ENCODE measurements at places on chromosomes 1 and 21.

DNA sequence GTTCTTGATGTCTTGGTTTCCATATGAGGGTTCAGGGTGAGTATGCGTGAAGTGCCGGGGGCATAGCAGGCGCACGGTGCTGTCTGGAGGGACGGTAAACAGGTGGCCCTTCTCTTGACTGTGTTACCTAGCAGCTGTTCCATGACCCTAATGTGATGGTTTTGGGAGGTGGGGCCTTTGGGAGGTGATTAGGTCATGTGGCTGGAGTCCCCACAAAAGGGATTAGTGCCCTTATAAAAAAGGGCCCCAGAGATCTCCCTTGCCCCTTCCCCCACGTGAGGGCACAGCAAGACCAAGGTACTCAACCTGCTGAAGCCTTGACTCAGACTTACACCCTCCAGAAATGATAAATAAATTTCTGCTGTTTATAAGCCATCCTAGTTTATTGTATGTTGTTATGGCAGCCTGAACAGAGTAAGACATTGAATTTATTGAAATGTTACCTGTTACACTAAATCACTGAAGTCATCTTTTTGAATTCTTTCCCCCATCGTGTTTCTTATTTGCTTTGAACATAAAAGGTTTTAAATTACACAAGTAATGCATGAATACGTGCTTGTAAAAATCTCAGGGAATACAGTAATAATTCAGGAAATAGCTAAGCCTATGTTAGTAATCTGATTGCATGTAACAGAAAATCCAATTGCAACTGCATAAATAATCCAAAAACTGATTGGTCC is 15.6 kb downstream of the TRAPPC10 start:
- DNase-seq: no peak

- no peak for DNase-seq
Measured at GRCh38 chr1:224080115-224080774, 33.7 kb upstream of the FBXO28 start.

- DNase-seq: peak; percentile 40
Measured at GRCh38 chr1:24111996-24112779, at the start of gene MYOM3. TSS of gene MYOM3 (minus strand) at chr1:24112135. CDS start at chr1:24108636, 3,499 bp downstream.

GRCh38 chr1:161071886-161072371 is 2.2 kb upstream of the ARHGAP30 start:
- DNase-seq: peak; percentile 69

- no peak for DNase-seq
Measured at GRCh38 chr1:151613282-151613780, 1.5 kb downstream of the SNX27 start.

DNA sequence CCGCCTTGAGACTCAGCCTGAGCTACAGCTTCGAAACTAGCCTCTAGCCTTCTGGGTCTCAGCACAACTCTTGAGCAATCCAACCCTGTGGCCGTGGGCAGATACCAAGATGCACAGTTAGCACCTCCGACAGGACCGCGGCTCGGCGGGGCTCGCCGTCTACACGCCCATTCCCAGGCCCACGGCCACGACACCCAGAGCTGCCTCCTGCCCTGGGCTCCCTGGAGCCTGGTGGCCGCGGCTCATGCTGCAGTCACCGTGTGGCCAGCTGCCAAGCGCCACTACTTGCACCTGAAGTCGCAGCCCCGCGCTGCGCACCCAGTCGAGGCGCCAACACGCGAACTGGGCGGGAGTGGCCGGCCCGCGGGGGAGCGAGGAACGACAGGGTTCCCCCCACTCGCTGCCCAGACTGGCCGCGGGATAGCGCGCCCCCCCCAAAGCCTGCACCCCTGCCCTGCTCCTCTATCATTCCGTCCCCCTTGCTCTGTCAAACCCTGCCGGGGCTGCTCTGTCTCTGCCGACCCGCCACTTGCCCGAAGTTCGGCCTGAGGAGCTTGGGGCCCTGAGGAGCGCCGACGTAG is 729 bp upstream of the CDCA8 start:
- DNase-seq: peak; percentile 6

GRCh38 chr1:86481966-86482365 is 13.2 kb downstream of the CLCA1 start:
- no peak for DNase-seq

GRCh38 chr1:172845371-172845770 is 186.5 kb downstream of the FASLG start:
- DNase-seq: peak; percentile 42

GRCh38 chr1:79519084-79519760 is 512.7 kb upstream of the ADGRL4 start:
- DNase-seq: no peak

DNA sequence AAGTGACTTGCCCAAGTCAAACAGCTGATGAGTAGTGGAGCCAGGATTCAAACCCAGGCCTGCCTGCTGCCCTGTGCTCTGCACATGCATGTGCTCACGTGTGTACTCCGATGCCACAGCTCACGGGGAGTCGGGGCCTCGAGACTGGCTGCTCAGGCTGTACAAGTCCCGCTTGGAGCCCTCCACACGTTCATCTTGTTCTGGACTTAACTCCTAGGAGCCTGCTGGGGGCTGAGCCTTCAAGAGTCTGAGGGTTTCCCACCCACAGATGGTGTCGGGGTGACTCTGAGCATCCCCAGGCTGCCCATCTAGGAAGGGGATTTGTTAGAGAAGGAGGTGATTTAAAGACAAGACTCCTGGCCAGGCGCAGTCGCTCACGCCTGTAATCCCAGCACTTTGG is 35.7 kb upstream of the KDM4A start:
- no peak for DNase-seq

DNA sequence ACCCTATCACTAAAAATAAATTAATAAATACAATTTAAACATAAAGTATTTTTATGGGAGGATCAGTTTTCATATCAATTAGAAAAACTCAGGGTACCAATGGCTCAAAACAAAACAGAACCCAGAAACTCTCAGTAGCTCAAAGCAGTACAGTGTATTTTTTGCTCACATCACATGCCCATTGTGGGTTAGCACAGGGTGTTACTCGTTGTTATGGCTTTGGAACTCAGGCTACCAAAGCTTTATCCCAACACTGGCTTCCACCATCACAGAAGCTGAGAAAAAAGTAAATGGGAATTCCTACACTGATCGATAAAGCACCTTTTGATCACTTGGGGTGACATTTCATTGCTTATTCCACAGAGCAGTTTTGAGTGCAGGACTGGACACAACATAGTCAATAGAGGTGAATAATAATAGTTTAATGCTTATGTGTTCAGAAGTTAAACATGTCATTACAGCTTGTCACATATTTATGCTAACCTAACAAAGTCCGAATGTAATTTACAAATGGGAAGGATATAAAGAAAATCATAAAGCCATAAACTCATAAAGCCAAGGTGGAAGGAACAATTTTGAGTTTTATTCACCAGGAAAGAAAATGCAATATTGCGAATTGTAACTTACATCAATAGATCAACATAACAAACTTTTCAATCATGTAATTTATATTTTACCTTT is 484.5 kb upstream of the TMPRSS15 start:
- no peak for DNase-seq
